ENCODE measurements at places on chromosomes 4 and X. TPM values are rescaled to one million over a fixed set of nuclear protein-coding genes. Genes with fewer than 3 reads are reported as not detected.

KDM6A gene
- 17.1 TPM for total RNA-seq

GAB3 gene
- total RNA-seq, result 0.20 TPM

RHOXF2 gene
- total RNA-seq, result not detected

TNIP2 gene
- total RNA-seq, result 27.2 TPM

STAP1 gene
- not detected for total RNA-seq

CTAG1A gene
- total RNA-seq, result not detected

GCNA gene
- total RNA-seq, result 5.3 TPM

CPE gene
- total RNA-seq, result 2.1 TPM

DTHD1 gene
- not detected for total RNA-seq
